ENCODE measurements at places on chromosomes 13 and 19.

- DNase-seq, result no peak
Measured at GRCh38 chr13:111384441-111385182, 64.2 kb downstream of the TEX29 start.

GRCh38 chr19:8355631-8356402, 8.1 kb upstream of the ANGPTL4 start:
- no peak for DNase-seq

DNA sequence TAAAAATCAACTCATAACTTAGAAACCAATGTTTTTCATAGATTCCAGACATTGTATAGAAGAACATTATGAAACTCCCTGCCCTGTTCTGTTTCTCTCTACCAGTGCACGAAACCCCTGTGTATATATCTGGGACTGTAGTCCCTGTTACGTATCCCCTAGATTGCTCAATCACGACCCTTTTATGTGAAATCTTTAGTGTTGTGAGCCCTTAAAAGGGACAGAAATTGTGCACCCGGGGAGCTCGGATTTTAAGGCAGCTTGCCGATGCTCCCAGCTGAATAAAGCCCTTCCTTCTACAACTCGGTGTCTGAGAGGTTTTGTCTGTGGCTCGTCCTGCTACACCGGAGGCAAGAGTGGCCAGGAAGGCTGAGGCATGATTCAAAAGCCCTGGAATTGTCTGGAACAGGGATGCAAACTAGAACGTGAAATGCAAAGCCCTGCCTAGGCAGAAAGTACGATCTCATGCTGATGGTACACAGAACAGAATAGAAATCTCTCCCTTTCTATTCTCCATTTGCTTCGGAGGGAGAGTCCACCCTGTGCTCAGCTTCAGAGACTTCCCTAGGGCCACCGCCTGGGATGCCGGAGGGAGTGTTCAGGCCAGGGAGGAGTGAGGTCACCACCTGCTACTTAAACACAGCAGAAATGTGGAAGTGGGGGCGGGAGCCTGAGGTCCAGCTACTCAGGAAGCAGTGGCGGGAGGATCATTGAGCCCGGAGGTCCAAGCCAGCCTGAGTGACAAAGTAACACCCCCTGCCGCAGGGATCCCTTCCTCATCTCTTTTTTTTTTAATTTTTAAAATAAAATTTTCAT, 758 bp upstream of the ZNF888 start:
- no peak for DNase-seq

DNA sequence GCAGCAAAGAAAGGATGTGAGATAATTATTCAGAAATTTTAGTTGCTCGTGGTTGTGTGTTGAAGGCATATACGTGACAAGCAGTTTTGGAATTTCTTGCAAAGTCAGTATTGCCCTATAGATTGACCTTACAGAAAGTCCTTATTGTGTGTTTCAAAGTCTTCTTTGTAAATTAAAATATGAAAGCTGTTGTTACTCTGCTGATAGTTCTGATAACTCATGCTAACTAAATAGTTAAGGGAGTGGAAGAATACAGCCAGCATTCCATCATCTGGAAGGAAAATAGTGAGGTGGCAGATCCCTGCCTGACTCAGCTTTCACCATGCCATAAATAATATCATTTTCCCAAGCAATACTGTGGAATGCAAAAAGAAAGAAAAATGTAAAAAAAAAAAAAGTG, 27.2 kb downstream of the WASF3 start:
- no peak for DNase-seq

DNA sequence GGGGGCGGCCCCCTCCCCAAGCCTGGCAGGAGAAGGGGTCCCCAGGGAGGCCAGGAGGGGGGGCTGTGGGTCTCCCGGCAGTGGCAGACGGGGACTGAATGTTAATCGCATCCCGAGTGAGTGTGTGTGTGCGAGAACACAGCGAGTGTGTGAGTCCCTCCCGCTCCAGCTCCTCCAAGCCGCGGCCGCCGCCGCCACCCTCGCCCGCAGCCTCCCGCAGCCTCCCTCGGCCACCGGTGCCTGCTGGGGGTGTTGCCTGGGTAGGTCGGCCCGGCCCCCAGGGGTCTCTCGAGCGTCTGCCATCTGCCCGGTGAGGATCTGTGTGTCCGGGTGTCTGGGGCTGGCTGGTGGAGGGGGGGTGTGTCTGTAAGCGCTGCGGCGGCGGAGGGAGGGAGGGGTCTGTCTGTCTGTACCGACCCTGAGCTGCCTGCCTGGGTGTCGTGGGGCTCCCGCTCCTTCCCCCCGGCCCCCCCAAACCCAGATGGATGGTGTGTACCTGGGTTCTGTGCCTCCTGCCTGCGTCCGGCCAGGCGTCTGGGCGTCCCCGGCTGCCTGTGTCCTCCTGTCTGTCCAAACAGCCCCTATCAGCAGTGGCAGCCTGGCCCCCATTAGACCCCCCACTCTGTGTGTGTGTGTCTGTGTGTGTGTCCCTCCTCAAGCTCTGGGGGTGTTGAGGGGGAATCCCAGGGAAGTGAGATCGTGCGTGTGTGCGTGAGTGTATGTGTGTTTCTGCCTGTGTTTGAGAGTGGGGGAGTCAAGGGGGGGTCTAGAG, at the start of gene GRIN2D:
Gene GRIN2D (plus strand): TSS at position 110 of the 772 bp plus-strand sequence. CDS start 4,725 bp downstream, outside the sequence.
- no peak for DNase-seq

DNA sequence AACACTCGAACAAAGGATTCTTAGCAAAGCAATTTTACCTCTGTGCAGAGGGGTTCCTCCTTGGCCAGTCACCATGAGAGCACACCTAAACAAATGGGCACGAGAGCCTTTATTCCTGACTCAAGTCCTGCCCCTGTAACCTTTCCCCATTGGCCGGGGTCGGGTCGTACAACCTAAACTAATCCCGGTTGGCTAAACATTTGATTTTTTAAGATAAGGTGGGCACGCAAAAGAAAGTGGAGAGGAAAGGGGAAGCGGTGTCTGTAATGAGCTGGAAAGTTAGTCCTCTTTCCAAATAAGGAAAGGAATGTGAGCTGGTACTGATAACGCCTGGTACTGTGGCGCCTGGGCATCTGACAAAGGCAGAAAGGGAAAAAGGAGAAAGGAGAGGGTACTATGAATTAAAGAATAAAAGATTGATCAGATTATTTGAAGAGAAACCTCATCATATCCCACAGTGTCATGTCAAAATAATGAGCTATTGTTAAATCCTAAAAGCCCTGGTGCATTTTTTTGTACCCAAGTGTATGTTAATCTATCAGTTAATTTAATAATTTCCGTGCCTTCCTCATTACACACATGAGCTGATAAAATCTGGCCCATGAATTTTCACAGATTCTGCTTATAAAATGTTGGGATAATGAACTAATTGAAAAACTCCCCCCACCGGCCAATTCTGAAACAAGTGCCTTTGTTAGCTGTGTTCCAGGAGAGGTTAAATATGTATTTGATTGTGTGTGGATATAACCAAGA, 335.7 kb downstream of the RFC3 start:
- DNase-seq, result no peak

GRCh38 chr19:17951990-17952976, 14.6 kb upstream of the KCNN1 start:
- DNase-seq, result no peak
